Osteoblast (primary cell): ENCODE measurements at places on chromosomes 13 and 19. TPM values are rescaled to one million over a fixed set of nuclear protein-coding genes. Genes with fewer than 3 reads are reported as not detected.

DNA sequence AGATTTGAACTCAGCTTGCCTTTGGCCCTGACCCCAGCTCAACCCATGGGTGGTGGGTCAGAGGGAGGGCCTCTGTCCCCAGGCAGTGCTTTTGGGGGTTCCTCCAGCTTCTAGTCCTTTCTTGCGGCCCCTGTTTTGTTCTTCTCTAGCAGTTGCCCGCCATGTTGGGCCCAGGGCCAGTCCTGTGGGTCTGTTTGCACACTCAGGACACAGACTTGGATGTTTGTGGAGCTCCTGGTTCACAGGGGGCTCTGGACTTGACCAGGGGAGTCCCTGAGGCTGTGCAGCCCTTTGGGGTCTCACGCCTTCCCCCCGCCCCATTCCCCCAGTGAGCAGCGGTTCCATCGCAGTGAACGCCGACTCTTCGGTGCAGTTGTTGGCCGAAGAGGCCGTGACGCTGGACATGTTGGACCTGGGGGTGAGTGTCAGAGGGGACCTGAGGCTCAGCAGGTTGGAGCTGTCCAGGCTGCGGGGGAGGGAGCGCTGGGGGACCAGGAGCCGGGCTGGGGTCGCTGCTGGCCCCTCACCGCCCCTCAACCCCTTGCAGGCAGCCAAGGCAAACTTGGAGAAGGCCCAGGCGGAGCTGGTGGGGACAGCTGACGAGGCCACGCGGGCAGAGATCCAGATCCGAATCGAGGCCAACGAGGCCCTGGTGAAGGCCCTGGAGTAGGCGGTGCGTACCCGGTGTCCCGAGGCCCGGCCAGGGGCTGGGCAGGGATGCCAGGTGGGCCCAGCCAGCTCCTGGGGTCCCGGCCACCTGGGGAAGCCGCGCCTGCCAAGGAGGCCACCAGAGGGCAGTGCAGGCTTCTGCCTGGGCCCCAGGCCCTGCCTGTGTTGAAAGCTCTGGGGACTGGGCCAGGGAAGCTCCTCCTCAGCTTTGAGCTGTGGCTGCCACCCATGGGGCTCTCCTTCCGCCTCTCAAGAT is 2.5 kb downstream of the ATP5F1D start:
- H3K4me3 ChIP-seq: peak overlapping the region; percentile 48
- no peaks in the 10 kb centered on the region for H3K36me3 ChIP-seq
- peaks cover 38% of the 10 kb centered on the region for H3K4me1 ChIP-seq
- no peaks in the 10 kb centered on the region for H3K27me3 ChIP-seq
- peak; percentile 100 for DNase-seq
- H3K27ac ChIP-seq: peak overlapping the region; percentile 28

DNA sequence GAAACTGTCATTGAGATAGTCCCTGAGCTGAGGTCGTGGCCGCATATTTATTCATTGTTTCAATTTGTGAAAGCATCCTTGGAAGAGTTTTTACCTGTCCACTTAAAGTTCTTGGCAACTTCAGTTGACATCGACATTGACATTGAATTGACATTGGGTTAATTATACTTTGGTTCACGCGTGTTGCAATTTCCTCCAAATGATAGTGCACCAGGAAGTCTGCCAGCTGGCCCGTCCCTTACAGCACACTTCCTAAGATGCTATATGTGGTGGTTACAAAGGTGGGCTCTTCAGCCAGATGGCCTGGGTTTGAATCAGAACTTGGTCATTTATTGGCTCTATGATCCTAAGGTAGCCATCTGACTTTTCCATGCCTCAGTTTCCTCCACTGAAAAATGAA is 176.0 kb downstream of the FGF14 start:
- H3K4me1 ChIP-seq: no peaks in the 10 kb centered on the region
- H3K36me3 ChIP-seq: no peaks in the 10 kb centered on the region
- no peak overlapping the region for H3K27ac ChIP-seq

DNA sequence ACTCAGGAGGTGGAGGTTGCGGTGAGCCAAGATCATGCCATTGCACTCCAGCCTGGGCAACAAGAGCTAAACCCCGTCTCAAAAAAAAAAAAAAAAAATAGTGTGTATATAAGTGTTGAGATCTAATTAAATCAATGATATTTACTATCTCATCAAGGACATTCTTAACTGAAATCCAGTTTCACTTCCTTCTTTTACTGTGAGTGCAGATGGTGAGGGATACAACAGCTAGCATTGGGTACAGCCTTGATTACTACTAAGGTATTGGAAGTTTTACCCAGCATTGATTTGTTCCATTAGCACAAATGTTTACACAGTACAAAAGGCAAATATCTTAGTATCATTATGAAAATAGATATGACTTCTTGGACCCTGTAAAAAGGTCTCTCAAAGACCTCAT is 546.6 kb downstream of the KCTD12 start:
- H3K27ac ChIP-seq: no peak overlapping the region
- H3K4me1 ChIP-seq: no peaks in the 10 kb centered on the region
- no peak for DNase-seq
- H3K36me3 ChIP-seq: no peaks in the 10 kb centered on the region

GRCh38 chr19:15468675-15469512 is 4.5 kb upstream of the RASAL3 start:
- H3K27me3 ChIP-seq: peaks cover 14% of the 10 kb centered on the region
- H3K36me3 ChIP-seq: no peaks in the 10 kb centered on the region
- peak; percentile 56 for DNase-seq
- no peak overlapping the region for H3K27ac ChIP-seq

The FOSB gene
- total RNA-seq: 3.3 and 3.8 TPM in 2 replicates

DNA sequence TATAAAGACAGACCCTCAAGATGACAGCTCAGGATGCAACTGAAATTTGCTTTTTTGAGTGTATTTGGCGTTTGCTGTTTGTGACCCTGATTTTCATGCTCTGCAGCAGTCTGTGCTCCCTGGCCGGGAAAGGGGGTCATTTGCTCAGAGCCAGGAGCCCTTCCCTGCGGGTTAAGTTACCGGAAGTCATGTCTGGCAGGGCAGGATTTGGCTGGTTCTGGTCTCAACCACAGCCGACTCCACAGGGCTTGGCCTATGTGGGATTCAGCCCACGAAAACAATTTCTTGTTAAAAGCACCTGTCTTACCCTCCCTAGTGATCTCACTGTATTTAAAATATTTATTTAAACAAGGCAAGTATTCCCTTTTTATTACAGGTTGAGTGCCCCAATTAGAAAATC is 22.6 kb downstream of the MCF2L start:
- H3K4me1 ChIP-seq: no peaks in the 10 kb centered on the region
- H3K27ac ChIP-seq: no peak overlapping the region
- H3K4me3 ChIP-seq: no peak overlapping the region
- no peak for DNase-seq

The ACP7 gene
- total RNA-seq: 0.29 TPM in 1 of 2 replicates, not detected in the other

The ZNF497 gene
- 1.2 and 1.4 TPM in 2 replicates for total RNA-seq

- H3K27me3 ChIP-seq: no peaks in the 10 kb centered on the region
- no peaks in the 10 kb centered on the region for H3K4me1 ChIP-seq
- H3K36me3 ChIP-seq: no peaks in the 10 kb centered on the region
- no peak for DNase-seq
These were observed 90.0 kb downstream of the OXGR1 start for GRCh38 chr13:96904232-96904631.

DNA sequence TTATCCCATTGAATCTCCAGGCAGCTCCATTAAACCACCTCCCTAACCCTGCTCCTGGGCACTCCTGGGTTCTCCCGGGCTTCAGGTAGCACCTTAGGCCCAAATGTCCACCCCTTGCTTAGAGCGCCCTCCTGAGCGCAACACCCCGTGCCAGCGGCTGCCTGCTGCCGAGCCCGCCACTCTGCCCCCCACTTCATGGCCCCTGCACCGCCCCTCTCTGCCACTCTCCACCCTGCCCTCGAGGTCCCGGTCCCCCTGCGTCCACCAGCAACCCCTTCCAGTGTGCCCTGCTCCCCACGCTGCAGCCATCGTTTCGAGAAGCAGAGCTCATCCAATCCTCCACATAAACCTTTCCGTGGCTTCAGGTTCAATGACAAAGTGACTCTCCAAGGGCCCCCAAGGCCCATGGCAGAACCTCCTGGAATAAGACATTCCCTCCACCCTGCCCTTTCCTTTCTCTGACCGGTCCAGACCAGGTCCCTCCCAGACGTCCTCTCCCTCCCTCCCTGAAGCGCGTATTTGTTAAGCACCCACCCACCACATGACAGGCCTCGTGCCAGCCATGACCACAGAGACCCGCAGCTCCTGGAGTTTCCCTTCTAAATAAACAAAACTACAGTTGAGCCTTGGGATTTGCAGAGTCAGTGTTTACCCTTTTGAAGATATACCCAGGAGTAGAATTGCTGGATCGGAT is 66.6 kb downstream of the ARHGEF18 start:
- H3K4me3 ChIP-seq: peak overlapping the region; percentile 30
- DNase-seq: peak; percentile 93
- peaks cover 18% of the 10 kb centered on the region for H3K4me1 ChIP-seq
- H3K27ac ChIP-seq: peak overlapping the region; percentile 66
- H3K27me3 ChIP-seq: no peaks in the 10 kb centered on the region

- no peak for DNase-seq
- H3K4me1 ChIP-seq: peaks cover 23% of the 10 kb centered on the region
- peak overlapping the region; percentile 95 for H3K4me3 ChIP-seq
- peak overlapping the region; percentile 82 for H3K27ac ChIP-seq
- no peaks in the 10 kb centered on the region for H3K27me3 ChIP-seq
These were observed 1.3 kb downstream of the AP2A1 start for GRCh38 chr19:49767967-49768581.

The TEX29 gene
- total RNA-seq: 0.36 TPM in 1 of 2 replicates, not detected in the other

- DNase-seq: peak; percentile 97
- no peak overlapping the region for H3K27ac ChIP-seq
- H3K4me3 ChIP-seq: peak overlapping the region; percentile 74
- peaks cover 19% of the 10 kb centered on the region for H3K4me1 ChIP-seq
- no peaks in the 10 kb centered on the region for H3K27me3 ChIP-seq
These were observed 1.4 kb downstream of the EVI5L start for GRCh38 chr19:7831452-7831851.

DNA sequence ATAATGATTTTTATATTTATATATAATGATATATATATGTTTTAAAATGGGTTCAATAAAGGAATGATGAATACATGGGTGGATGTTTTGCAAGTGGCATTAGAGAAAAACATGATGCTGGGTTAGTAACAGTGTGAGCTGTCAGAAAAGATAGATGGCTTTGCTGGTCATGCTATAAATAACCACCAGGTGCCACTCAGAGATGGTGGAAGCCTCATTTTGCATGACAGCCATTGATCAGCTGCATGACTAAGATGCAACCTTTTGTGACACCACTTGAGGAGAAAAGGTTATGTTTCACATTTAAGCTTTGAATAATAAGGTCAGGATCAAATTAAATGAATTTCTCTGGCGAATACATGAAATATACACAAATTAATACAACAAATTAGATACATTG is 737.7 kb downstream of the PCDH9 start:
- no peaks in the 10 kb centered on the region for H3K4me1 ChIP-seq
- H3K4me3 ChIP-seq: no peak overlapping the region
- H3K36me3 ChIP-seq: no peaks in the 10 kb centered on the region
- no peak for DNase-seq

GRCh38 chr13:112903071-112903577 is 65.9 kb upstream of the MCF2L start:
- peak; percentile 80 for DNase-seq
- peaks cover 45% of the 10 kb centered on the region for H3K27me3 ChIP-seq
- H3K27ac ChIP-seq: no peak overlapping the region
- H3K4me3 ChIP-seq: no peak overlapping the region
- H3K4me1 ChIP-seq: no peaks in the 10 kb centered on the region

DNA sequence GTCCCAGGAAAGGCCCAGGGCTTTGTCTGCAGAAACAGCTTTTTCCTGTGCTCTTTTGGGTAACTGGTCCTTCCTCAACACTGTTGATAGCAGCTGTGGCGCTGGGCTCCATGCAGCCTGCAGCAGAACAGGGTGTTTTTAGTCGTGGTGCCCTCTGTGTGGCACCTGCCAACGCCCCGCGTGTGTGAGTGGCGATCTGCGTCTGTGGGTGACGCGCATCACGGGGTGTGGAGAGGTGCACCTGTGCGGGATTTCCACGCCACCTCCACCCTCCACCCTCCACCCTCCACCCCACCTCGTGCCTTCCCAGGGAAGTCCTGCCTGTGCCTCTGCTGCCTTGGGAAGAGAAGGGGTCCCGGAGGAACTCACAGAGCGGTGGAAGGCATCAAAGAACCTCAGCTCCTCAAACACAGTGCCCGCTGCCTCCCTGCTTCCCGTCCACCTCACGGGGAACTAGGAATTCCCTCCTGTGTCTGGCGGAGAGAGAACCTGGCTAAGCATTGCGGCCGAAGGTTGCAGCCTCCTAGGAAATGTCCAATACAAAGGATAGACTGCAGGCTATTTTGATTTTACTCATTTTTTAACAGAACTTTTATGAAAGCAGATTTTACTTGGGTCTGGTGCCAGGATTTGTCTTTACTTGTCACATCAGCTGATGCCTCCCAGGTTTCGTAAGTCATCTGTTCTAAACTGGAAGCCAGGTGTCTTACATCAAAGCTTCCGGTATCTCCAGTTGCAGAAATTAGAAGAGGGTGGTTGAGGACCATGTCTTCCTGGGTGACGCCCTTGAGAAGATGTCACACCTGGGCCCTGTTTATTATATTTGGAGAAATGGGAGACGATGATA is 84.0 kb downstream of the ATP11A start:
- H3K36me3 ChIP-seq: no peaks in the 10 kb centered on the region
- peak; percentile 50 for DNase-seq
- H3K4me1 ChIP-seq: no peaks in the 10 kb centered on the region

GRCh38 chr13:73224703-73225102 is 165.9 kb downstream of the KLF5 start:
- no peaks in the 10 kb centered on the region for H3K27me3 ChIP-seq
- DNase-seq: no peak
- peaks cover 4% of the 10 kb centered on the region for H3K4me1 ChIP-seq
- no peaks in the 10 kb centered on the region for H3K36me3 ChIP-seq
- no peak overlapping the region for H3K27ac ChIP-seq
- no peak overlapping the region for H3K4me3 ChIP-seq
